MCF 10A (cell line): ENCODE measurements at places on chromosomes 5 and 9.

GRCh38 chr5:126925482-126925881 lies 104.9 kb downstream of the MARCHF3 start:
- DNase-seq = no peak

- no peak for DNase-seq
Measured at GRCh38 chr5:102433473-102433872, 65.3 kb downstream of the SLCO6A1 start.

- peak; percentile 10 for DNase-seq
Measured at GRCh38 chr5:155252025-155252424, 238.5 kb downstream of the KIF4B start.

DNA sequence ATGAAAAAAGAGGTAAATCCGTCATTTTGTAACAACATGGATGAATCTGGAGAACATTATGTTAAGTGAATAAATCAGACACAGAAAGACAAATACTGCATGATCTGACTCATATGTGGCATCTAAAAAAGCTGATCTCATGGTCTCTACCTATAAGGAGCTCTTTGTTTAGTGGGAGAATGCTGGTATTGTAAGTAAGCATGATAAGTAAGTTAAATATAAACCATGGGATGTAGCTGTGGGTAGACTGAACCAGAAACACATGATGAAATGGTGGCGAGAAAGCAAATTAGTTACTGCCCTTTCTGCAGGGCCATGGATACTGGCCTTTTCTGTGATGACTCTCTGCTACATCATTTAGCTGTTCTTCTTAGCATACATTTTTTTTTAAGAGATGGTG lies 66.4 kb upstream of the RUSC2 start:
- no peak for DNase-seq

- no peak for DNase-seq
Measured at GRCh38 chr5:71937921-71938698, 169.2 kb upstream of the MAP1B start.

DNA sequence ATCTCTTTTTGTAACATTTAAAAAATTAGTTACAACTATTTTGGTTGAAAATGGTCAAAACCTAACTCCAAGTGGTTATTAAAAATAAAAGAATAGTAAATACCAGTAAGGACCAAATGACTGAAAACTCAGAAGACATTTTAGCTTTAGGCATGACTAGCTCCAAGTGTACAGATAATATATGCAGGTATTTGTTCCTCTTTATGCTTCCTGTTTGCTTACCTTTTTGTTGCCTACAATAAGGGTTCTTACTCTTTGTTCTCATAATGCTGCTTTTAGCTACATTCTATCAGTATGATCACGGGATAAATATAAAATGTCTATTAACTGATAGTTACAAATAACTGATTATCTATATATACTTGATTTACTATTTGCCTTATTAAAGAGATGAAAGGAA lies 259.6 kb downstream of the CDH12 start:
- no peak for DNase-seq

DNA sequence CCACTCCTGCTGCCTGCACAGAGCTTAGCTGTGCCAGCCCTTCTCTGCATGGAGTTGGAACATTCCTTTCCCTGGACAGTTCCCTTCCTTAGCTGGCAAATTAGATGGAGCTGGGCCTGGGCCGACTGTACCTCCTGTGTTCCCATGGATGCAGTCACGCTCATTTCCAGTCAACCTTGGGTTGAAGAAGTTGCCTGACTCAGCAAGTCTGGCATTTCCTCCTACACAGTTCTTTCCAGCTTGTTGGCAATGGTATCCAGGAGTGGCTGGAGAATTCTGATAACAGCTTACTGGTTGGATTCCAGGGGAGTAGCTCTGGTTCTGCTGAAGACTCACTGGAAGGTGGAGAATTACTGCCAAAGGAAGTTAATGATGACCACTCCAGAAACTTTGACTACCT lies 9.2 kb upstream of the TAF1L start:
- peak; percentile 98 for DNase-seq

DNA sequence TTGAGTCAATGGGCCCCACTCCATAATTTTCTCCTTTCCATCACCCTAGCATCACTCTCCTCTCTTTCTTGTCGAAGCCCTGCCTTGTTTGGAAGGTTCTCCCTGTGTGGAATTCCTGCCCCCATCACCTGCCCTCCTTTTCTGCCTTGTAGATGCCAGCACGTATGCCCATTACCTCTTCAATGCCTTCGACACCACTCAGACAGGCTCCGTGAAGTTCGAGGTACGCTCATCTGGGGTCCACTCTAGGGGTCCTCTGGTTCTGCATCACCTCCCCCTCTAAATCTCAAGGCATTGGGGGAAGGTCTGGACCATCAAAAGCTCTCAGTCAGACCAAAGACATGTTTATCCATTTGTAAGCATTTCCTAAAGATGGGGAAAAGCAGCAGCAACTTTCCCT lies 61.8 kb upstream of the GABRP start:
- no peak for DNase-seq

GRCh38 chr5:154207204-154207603 lies 16.7 kb downstream of the GALNT10 start:
- DNase-seq = no peak

GRCh38 chr5:644971-645370 lies 32.8 kb downstream of the CEP72 start:
- DNase-seq = no peak

DNA sequence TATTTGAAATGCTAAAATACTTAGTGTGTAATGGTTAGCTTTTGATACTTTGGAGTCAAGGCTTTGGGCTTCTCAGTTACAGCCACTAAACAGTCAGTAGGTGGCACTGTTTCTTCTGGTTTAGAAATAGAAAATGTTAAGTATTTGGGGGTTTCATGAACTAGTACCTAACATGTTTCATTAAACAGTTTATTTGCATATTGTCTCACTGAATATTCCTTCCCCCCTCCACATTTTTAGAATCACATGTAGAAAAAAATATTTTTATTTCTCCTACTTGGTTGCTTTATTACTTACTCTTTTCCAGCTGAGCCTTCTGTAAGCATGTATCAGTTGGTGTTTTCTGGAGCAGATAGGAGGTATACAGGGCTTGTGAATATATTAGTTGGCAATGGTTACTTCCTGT lies 48.0 kb downstream of the IPO11 start:
- DNase-seq = peak; percentile 45

GRCh38 chr9:25350011-25350410 lies 328.2 kb downstream of the TUSC1 start:
- peak; percentile 27 for DNase-seq
